ENCODE measurements at places on chromosomes 13 and 19.
A peak's percentile ranks its signal among the peaks of the same experiment; 100 is the strongest.

GRCh38 chr13:111873676-111874178 is 193.2 kb upstream of the SOX1 start:
- no peak for DNase-seq

DNA sequence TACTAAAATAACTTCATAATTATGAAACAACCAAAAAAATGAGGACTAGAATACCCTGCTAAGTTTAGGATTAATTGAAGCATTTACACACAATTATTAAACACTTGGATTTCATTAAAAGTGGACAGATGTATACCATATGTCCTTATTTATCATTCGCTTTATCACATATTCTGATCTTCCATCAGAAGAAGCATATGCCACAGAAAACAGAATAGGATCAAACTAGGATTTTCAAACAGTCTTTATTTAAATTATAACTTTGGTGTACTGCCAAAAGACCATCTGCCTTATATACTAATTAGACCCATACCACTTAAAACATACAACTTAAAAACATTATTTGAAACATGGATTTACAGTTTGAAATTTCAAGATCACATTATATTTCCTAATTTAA is 727.1 kb upstream of the KLHL1 start:
- no peak for DNase-seq

- DNase-seq: no peak
Observed at GRCh38 chr13:29579094-29579493, 16.4 kb downstream of the SLC7A1 start.

GRCh38 chr19:30562981-30563380 is 190.8 kb downstream of the ZNF536 start:
- DNase-seq: no peak

DNA sequence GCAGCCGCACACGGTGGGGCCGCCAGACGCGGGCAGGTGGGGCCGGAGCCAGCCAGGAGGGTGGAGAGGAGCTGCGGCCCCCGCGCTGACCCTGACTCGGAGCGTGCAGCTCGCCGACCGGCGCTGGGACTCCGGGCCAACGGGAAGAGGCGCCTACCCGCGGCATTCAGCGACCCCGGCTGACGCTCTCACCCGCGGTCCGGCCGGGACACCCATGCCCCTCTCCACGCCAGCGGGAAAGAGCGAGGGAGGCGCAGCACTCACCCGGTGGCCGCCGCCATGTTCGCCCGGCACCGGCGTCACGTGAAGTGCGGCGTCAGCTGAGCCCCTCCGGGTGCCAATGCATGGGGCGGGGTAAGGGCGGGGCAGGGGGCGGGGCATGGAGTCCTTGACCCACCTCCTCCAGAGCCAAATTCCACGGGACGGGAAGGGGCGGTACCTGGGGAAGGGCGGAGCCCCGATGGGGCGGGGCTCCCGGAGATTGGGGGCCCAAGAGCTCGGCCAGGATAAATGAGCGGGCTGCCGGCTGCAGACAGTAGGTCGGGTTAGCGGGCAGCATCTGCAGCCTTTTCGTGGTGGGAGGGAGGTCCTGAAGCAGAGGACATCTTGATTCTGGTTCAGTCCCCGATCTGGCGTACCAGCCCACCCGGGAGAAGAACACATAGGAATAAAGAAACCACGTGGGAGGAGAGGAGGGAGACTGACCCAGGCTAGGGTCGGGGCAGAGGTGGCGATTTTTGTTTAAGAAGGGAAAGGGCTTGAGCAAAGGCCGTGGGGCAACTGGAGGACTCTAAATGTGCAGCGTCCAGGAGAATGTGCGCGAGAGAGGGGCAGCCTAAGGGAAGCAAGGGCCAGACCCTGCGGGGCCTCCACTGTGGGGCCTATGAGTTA is at the start of gene PEPD:
Gene PEPD (minus strand): TSS at position 312 of the 891 bp plus-strand sequence. CDS start 31 bp downstream, at position 281.
- DNase-seq: peak; percentile 98

DNA sequence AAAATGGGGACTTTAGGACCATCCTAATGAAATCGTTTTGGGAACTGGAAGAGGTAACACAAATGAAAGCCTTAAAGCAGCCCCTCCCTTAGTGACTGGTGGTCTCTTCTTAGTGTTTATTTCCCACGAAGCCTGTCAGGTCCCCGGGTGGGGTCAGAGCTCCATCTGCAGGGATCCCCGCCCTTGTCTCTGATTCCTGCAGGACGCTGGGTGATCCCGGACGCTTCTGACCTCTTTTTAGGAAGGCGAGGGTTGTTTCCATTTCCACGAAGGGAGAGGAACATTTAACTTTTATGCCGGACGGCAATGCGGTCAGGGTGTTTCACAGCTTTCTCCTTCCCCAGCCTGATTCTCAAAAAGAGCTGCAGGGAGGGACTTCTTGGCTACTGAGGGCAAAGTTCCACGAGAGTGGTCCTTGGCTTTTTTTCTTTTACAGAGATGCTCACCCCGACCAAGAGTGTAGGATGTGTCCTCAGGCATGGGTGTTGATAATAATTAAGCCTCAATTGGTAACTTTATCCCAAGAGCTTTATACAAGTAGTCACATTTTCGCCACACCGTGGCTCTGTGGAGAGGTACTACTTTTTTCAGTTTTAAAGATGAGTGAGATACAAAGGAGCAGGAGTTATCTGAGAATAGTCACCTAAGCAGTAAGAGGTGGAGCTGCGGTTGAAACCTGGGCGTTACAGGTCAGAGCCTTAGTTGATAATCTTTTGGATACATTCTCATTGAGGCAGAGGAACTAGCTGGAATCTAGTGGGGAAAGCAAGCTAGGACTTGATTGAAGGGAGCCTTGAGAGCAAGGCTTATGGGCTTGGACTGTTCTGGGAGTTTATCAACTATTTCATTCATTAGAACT is 813 bp downstream of the ZNF284 start:
- DNase-seq: peak; percentile 5

- DNase-seq: peak; percentile 90
Observed at GRCh38 chr13:110138010-110138699, 168.8 kb downstream of the COL4A1 start.

DNA sequence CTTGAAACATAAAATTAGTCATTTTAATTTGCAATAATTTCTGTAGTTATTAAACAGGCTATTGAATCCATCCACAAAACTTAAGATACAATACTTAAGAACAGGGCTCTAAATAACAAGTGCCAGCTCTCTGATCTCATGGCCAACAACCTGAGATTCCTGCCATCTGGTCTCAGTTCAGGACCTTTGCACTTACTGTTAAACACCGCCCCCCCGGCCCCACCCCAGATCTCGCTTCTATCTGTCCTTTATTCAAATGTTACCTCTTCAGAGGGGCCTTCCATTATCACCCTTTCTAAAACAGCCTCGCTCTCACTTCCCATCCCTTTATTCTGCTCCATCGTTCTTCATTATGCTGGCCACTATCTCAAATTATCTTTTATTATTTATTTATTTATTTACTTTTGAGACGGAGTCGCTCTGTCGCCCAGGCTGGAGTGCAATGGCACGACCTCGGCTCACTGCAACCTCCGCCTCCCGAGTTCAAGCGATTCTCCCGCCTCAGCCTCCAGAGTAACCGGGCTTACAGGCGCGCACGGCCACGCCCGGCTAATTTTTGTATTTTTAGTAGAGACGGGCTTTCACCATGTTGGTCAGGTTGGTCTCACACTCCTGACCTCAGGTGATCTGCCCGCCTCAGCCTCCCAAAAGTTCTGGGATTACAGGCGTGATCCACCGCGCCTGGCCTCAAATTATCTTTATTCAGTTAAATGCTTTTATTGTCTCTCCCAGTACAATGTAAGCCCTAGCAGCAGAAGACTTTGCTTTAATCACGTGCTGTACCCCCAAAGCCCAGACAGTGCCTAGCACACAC is 838 bp upstream of the SNRNP70 start:
- DNase-seq: no peak

DNA sequence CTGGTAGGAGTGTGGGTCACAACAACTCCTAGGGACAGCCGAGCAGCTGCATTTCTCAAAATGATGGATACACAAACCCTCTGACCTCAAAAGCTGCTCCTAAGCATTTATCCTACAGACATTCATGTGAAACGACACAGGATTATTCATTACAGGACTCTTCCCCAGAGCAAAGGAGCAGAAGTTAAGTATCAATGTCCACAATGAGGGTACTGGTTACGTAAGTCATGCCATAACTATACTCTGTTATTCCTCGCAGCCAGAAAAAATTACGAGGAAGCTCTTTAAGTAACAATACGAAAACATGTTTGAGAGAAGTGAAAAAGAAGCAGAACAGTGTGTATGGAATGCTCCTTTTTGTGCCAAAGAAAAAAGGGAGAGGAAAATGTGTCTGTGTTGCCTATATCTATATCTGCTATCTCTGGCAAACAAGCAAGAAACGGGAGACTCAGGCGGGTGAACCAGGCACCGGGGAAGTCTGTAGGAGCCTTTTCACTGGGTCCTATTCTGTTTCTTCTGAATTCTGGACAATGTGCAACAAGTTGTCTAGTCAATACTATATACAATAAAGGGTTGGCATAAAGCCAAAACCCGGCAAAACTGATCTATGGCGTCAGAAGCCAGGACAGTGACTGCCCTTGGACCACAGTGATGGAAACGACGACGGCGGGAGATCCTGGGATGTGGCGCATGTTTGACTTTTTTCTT is 1.3 kb downstream of the ISOC2 start:
- no peak for DNase-seq

- DNase-seq: peak; percentile 65
Observed at GRCh38 chr19:10747271-10747670, 29.4 kb downstream of the DNM2 start.

DNA sequence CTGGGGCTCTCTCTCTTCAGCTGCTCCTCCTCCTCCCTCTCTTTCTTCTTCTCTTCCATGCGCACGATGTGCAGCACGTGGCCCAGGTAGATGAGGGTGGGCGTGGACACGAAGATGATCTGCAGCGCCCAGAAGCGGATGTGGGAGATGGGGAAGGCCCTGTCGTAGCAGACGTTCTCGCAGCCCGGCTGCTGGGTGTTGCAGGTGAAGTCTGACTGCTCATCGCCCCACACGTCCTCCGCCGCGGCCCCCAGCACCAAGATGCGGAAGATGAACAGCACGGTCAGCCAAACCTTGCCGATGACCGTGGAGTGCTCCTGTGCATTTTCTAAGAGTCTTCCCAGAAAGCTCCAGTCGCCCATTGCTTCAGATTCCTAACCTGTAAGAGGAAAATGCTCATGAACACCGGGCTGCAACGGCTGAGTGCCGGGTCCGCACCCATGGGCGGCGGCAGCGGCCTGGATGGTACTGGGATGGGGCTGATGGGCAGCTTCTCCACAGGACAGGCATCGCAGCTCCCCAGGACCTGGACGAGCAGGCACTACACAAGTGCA is 17.8 kb downstream of the GJA3 start:
- DNase-seq: no peak

GRCh38 chr13:108210551-108210950 is 4.8 kb downstream of the LIG4 start:
- DNase-seq: no peak

GRCh38 chr13:18948664-18949488 is 232.7 kb downstream of the TUBA3C start:
- DNase-seq: no peak

DNA sequence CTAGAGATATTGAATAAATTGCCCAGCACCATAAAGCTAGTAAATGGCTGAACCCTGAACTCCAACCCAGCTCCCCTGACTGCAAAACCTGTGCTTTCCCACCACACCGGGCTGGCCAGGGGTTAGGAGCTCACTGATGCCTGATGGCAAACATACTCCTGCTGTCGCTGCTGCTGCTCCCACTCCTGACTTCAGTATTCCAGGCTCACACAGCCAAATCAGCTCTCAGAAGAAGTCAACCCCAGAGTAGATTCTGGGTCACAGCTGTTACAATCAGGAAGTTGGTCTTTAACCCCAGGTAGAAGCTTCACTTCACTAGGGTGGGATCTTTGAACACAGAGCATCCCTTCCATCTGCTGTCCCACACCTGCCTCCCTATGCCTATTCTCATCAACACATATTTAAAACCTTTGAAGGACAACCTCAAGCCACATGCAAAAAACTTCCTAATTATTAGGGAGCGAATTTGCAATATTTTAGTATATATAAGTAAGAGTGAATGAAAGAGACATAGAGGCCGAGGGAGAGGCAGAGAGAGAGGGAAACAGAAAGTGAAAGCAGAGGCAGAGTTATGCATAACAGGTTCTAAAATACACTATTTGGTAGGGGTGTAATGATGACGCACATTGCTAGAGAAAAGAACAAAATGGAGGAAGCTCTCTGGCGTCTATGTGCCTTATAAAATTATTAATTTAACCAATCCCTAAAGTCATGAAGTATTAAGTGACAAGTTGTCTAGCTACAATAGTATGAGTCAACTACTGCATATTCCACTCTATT is 99.4 kb upstream of the SERP2 start:
- DNase-seq: peak; percentile 48

DNA sequence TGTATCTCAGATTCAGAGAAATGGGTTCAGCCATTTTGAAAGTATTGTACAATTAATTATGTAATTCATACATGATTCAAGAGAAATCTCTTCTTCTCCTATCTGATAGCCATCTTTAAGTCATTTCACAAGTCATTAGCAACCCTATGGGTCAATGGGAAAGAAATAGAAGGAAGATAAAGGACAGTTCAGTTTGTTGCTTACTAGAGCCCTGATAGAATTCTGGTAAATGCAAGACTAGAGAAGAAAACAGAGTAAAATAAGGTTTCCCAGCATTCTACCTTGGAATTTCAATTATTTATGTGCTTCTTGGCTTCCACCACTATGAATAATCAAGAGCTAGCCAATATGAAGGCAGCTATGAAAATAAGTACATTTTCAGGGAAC is 117.7 kb downstream of the LHFPL6 start:
- DNase-seq: no peak

DNA sequence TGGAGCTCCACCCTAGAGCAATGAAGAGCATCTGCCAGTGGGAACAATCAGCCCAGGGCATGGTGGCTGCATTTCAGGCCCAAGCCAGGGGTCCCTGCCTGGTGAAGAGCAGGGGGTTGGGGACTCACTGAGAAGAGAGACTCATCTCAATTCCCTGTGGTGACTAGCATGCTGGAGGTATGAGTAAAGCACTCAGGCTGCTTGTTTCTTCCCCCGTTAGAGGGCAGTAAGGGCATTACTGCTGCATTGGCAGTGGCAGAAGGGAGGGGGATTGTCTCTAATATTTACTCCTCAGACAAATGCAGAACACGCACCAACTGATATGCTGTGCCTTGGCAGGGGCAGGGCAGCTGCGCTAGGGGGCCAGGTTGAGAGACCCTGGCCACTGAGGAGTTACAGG is 329.1 kb downstream of the SLITRK5 start:
- DNase-seq: no peak

GRCh38 chr19:58166708-58167280 is 16.1 kb upstream of the ZNF274 start:
- DNase-seq: no peak

- peak; percentile 41 for DNase-seq
Observed at GRCh38 chr19:31451686-31452330, 102.6 kb upstream of the TSHZ3 start.

- peak; percentile 50 for DNase-seq
Observed at GRCh38 chr13:46160471-46161066, 21.4 kb downstream of the LCP1 start.

GRCh38 chr13:104577071-104577815 is 1511.0 kb upstream of the SLC10A2 start:
- DNase-seq: no peak

- no peak for DNase-seq
Observed at GRCh38 chr13:21675095-21675991, 4.5 kb downstream of the FGF9 start.

Measured in RWPE1 (cell line).